ENCODE measurements at places on chromosomes 3 and 15.

GRCh38 chr3:94596887-94597566 lies 534.2 kb downstream of the NSUN3 start:
- no peak for DNase-seq

DNA sequence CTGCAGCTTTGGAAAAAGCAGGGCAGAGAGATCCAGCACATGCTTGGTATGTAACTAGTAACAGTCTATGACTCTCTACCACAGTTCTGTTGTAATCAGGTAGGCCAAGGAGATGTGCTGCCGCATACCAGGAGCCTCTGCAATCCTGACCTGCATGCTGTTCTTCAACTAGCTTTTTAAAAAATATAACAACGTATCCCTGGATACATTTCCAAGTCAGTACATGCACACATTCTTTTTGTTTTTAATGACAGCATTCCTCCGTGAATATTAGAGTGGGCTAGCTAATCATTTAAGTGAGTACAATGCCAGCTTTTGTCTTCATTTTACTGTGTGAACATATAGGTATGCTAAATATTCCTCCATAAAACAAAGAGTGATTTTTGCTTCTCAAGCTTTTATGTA lies 437.8 kb downstream of the RBMS3 start:
- no peak for DNase-seq

DNA sequence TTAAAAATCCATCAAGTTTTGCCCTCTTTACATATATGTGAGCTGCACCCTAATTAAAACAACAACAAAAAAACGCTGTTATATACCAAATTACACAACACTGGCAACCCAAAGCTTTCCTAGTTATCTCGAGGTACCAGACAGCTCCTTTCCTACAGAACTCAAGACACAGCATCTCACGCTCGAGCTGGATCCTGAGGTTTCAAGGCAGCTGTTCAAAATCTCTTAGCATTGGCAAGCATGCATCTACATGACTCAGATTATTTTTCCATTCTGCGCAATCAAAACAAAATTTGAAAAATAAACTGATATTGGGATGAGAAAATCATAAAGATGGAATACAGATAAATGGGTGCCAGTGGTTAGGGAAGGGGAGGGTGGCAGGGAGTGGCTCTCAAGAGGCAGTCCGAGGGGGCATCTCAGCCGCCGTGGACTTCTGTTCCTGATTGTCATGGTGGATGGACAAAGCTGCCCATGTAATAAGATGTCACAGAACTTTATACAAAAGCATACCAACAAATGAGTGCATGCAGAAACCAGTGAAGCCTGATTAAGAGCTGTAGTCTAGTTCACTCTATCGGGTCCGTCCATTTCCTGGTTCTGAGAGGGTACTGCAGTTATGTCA lies 91.5 kb downstream of the ADAMTS17 start:
- no peak for DNase-seq

GRCh38 chr3:15499536-15499935 lies 22.0 kb downstream of the COLQ start:
- no peak for DNase-seq

GRCh38 chr3:3038201-3038991 lies 71.8 kb downstream of the IL5RA start:
- no peak for DNase-seq

- DNase-seq = no peak
These were observed 3.9 kb downstream of the B4GALT4 start for GRCh38 chr3:119236756-119237155.

- no peak for DNase-seq
These were observed 1.5 kb downstream of the TMEM44 start for GRCh38 chr3:194631696-194632095.

GRCh38 chr3:17307482-17307881 lies 422.7 kb downstream of the PLCL2 start:
- no peak for DNase-seq

GRCh38 chr3:196793246-196793645 lies 53.6 kb downstream of the PAK2 start:
- no peak for DNase-seq

- DNase-seq = no peak
These were observed 121.9 kb upstream of the POU1F1 start for GRCh38 chr3:87398168-87398801.

DNA sequence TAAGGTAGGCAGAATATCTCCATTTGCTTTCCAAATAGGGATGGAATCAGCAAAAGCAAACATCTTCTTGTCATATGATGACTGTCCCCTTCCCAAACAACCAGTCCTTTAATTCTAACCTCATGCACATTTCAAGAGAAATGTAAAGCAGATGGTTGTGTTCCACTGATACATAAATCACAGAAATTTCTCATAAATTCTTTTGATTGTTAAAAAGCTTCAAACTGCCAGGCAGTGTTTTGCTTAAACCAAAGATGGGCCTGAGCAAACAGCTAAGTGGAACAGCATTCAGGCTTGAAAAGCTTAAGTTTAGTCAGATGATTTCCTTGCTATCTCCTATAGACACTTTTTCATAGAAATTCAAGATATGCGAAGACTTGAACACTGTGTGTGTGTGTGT lies 74.3 kb upstream of the SOX2 start:
- DNase-seq = no peak

DNA sequence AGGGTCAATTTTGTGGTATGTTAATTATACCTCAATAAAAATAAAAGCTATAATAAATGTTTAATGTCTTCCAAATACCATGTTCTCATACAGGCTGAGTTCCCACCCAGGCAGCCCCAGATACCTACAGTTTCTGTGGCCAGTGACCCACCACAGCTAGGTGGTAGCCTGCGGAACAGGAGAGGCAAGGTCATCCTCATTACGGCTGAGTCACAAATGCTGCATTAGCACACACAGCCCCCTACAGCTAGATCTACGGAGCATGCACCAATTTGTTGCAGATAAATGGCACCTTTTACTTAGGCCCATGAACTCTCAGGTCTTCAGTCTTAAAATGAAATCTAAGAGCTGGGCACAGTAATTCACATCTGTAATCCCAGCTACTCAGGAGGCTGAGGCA lies 5.1 kb downstream of the SPATA12 start:
- no peak for DNase-seq

- DNase-seq = no peak
These were observed 110.4 kb downstream of the RPL22L1 start for GRCh38 chr3:170759511-170760173.

- DNase-seq = no peak
These were observed 32.7 kb upstream of the FAM98B start for GRCh38 chr15:38421069-38421690.

DNA sequence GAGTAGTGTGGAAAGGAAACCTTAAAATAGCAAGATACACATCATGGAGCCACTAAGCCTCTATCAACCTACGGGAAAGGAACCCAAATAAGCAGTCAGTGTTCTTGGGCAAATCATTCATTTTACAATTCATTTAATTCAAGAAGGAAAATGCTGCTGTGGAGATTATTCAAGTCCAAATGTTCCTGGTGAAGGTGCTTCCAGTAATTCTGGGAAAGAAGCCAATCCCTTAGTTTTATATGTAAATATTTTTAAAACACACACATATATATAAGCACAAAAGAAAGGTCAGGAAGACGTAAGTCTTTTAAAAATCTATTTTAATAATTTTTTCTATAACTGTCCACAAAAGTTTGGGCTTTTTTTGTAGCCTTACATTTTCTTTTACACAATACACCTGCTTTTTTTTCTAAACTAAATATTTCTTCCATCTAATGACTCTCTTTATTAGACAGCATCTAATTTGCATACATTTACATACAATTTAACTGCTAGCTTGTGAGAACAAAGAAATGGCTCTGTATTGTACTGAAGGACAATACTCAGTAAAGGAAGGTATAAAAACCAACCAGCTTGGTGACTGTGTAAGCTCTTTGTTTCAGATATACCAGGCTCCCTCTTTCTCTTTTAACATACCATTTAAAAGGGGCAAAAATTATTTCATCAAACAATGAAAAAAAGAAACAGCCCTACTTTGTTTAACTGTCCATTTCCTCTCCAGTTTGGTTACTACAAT lies 269.5 kb downstream of the ZBTB20 start:
- no peak for DNase-seq

DNA sequence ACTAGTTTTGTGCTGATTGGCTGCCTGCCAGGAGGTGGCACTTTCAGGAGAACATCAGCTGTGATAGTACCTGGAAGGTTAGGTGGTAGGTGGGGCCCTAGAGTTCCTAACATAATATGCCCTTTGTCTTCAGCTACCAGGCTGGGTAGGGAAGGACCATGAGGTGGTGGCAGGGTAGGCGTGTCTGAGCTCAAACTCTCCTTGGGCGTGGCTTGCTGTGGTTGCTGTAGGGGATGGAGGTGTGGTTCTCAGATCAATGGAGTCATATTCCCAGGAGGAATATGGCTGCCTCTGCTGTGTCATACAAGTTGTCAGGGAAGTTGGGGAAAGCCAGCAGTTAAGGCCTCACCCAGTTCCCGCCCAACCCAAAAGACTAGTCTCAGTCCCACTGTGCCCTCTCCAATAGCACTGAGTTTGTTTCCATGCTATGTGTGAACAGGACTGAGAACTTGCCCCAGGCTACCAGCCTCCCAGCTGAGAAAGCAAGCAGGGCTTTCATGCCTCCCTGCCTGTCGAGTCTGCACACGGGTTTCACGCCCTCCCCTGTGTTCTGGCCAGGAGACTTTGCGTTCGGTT lies 107.7 kb downstream of the CHCHD4 start:
- DNase-seq = no peak

DNA sequence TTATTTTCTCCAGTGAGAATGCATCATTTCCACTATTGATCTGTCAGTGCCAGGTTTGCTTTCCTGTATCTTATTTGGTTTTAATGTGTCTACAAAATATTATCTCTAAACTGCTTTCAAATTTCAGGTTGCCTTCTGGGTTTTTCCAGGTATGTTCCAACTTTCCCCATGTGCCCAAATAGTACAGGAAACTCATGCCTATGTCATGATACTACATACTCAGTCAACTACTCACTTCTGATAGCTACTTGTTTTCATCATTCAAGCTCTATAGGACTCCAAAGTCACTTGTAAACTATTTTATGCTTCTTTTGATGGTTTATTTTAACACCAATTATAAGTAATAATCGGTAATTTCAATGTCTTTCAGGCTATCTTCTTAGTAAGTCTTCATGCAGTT lies 134.8 kb upstream of the TTC14 start:
- no peak for DNase-seq

DNA sequence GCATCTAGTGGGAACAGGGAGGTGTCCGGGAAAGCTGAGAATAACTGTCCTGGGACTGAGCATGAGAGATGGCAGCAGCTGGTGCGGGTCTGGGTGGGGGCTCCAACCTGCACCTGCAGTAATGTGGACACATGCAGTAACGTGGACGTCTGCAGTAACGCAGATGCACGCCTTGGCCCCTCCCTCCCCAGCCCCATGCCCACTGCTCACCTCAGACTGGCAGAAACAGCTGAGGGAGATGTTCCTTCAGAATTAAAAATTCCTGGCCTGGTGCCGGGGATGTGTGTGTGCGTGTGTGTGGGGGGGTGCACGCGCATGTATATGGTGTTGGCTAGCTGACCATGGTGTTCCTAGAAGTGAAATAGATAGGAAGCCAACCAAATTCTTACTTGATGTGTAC lies 86.7 kb upstream of the OXTR start:
- DNase-seq = no peak

Data from hypothalamus (tissue), 51 donors.